ENCODE measurements at places on chromosomes 11 and 22. TPM values are rescaled to one million over a fixed set of nuclear protein-coding genes. Genes with fewer than 3 reads are reported as not detected.

The RTN4R gene
- total RNA-seq = 2.0 TPM

The TTC36 gene
- total RNA-seq = 2.7 TPM

The ACR gene
- not detected for total RNA-seq

The CRYAB gene
- total RNA-seq = 19.2 TPM

The SCGB1D2 gene
- total RNA-seq = not detected

The MIAT gene
- 0.79 TPM for total RNA-seq

The TTC28 gene
- total RNA-seq = 17.8 TPM

The RAG2 gene
- not detected for total RNA-seq

The PIK3IP1 gene
- total RNA-seq = 22.0 TPM

The GALNT18 gene
- 1.1 TPM for total RNA-seq

The FAM83F gene
- total RNA-seq = 2.7 TPM

The GGTLC3 gene
- not detected for total RNA-seq

The TIRAP gene
- total RNA-seq = 7.1 TPM

The PGA5 gene
- not detected for total RNA-seq

The FAM180B gene
- total RNA-seq = under 0.01 TPM

The MISFA gene
- total RNA-seq = 0.39 TPM

The BCL2L13 gene
- 56.5 TPM for total RNA-seq

The SEPTIN3 gene
- under 0.01 TPM for total RNA-seq

The PLAAT5 gene
- 5.9 TPM for total RNA-seq

The ZNF70 gene
- total RNA-seq = 6.5 TPM

The ROBO4 gene
- under 0.01 TPM for total RNA-seq

The OSBP2 gene
- 1.2 TPM for total RNA-seq
